ENCODE measurements at places on chromosomes 2 and 18. TPM values are rescaled to one million over a fixed set of nuclear protein-coding genes. Genes with fewer than 3 reads are reported as not detected.

The RANBP2 gene
- 74.9 TPM for total RNA-seq

The FSHR gene
- total RNA-seq: 0.29 TPM

- DNase-seq: no peak
These were observed 878.0 kb upstream of the PIK3C3 start for GRCh38 chr18:41077076-41077475.

- no peak for DNase-seq
These were observed 60.6 kb downstream of the MTCL1 start for GRCh38 chr18:8765783-8766463.

The FBLN7 gene
- 5.8 TPM for total RNA-seq

DNA sequence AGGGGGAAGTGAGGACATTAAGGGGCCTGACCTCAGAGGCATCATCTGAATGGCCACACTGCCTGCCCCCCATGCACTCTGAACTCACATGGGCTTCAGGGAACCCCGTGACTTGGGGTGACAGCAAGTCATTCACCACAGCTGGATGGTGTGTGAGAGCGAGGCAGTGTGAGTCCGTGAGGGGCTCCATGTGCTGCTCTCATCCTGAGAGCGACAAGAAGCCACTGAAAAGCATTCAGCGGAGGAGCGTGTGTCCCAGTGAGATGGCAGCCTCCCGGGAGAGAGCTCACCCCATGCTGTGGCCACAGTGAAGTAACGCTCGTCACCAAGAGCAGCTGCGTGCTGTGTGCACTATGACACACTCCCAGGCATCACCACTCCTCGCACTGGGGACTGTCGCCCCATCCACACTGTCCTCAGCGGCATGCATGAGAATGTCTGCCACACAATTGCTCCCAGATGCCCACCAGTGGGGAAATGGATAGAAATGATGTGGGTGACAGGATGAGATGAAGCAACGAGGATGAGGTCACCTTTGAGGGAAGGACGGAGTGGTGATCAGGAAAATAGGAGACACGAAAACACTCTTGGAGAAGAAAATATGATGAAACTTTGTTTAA lies 213.0 kb upstream of the RAB6C start:
- no peak for DNase-seq

The SPRED2 gene
- 17.4 TPM for total RNA-seq

The PDE1A gene
- total RNA-seq: 42.0 TPM

The CASP8 gene
- total RNA-seq: 23.2 TPM

GRCh38 chr2:74867841-74868658 lies 34.1 kb downstream of the HK2 start:
- peak; percentile 91 for DNase-seq

DNA sequence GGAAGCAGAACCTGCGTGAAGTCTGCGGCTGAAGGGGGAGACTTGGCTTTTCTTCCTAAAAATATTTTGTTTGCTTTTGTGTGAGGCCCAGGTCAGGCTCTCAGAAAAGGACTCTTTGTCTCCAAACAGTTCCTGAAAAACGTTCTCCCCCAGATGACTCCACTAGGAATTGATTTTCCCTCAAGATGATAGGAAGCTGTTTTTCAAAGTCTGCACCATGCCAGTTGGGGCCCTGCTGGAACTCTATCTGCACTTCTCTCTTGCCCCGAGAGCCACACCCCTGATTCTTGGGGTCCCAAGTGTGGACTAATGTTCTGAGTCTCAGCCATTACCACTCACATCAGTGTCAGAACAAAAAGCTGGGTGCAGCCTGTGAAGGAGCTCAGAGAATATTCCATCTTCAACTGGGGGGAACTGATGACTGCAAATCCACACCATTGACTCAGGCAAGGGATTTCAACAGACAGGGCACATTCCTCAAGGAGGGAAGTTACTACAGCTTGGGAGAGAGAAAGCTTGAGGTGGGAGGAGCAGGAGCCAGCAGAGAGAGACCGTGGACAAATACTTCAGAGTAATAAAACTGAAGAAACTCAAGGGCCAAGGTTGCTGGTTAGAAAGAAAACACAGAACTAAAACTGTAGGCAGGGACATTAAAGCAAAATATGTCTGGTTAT lies 768.3 kb downstream of the RNF144A start:
- peak; percentile 59 for DNase-seq

DNA sequence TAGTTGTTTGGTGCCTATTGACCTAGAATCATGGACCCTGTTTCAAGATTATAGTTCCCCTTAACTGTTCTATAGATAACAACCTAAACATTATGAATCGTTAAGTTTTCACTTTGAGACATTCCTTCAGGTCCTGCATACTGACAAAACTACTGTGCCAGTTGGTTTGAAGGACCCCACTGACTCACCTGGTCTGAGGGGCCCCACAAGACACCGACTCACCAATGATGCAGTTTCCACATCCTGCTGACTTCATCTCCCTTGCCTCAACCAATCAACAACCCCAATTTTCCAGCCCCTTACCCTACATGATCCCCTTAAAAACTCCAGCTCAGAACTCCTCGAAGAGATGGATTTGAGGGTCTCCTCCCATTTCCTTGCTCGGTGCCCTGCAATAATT lies 89.6 kb upstream of the CCDC141 start:
- no peak for DNase-seq

GRCh38 chr2:113863144-113863543 lies 26.7 kb upstream of the ACTR3 start:
- DNase-seq: no peak

- no peak for DNase-seq
These were observed 29.0 kb upstream of the DNAJC27 start for GRCh38 chr2:25000503-25001324.

The OTOS gene
- total RNA-seq: not detected

The TCF7L1 gene
- total RNA-seq: 2.5 TPM

DNA sequence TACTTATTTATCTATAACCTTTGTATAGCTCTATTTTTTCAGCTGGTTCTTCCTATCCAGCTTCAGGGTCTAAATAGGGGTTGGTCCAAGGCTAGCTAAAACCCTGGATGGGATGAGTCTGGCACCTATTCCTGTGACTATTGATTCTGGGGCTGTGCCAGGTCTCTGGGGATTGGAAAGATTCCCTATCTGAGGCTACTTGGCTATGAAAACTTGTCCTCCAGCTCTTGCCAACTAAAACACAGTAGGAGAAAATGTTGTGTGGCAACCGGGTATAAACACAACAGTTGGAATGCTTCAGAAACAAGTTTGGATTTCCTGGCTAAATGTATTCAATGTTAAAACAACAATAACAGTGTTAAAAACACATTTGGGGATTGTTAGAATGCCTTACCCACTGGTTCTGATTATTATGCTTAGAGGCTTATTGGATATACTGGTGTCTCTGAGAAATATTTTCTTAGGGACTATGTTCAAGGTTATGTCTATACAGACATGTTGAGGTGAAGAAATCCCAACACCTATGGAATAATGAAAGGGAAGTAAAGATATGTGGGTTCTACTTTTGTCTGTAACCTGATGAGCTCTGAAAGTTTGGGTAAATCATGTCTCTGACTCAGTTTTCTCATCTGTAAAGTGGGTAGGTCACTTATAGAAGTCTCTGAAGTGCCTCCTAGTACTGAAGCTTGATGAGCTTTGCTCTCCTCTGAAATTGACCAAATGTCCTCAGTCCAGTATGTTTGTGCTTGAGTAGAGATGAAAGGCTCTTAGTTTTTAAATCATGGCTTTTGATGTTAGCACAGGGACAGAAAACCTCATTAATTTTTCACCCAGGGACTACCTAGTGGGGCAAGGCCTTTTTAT lies 460.7 kb downstream of the MTX2 start:
- peak; percentile 74 for DNase-seq

All from osteoblast (primary cell).